Activated CD4-positive, alpha-beta T cell treated with anti-CD3 and anti-CD28 coated beads, Interleukin-10, Interleukin-2, amounts not matched to agents 100 ng/mL and 50 ng/mL, durations not matched to agents 16 hours and 8 hours (primary cell): ENCODE measurements at places on chromosomes 16 and 17.

- no peak for DNase-seq
Measured at GRCh38 chr17:8173871-8174322, 2.3 kb downstream of the TMEM107 start.

- peak; percentile 58 for DNase-seq
Measured at GRCh38 chr17:45302649-45303173, 14.1 kb downstream of the MAP3K14 start.

DNA sequence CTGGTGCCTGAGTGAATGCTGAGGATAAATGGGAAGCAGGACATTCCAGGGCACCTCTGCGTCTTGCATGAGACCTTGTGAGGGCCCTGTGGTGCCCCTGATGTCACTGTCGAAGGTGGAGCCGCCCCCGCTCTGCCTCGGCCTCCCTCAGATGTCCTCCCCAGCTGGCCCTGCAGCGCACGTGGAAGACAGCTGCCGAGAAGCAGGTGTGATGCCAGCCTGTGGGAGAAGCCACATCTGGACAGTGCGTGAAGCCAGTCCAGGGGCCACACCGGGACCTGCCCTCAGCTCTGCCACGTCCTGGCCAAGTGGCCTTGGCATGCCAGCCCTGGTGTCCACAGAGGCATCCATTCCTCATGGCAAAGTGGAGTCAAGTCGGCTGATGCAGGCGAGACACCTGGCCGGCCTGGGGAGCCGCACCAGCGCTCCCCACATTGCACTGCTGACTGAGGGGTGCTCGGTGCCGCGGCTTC is 21.6 kb upstream of the METRNL start:
- no peak for DNase-seq

- no peak for DNase-seq
Measured at GRCh38 chr17:32847977-32848376, 28.9 kb downstream of the MYO1D start.
